Stimulated activated CD8-positive, alpha-beta memory T cell treated with anti-CD3 and anti-CD28 coated beads, Interleukin-15, amount 100 ng/mL, for 24 hours (primary cell): ENCODE measurements at places on chromosomes 1 and 21.
A peak's percentile ranks its signal among the peaks of the same experiment; 100 is the strongest.

DNA sequence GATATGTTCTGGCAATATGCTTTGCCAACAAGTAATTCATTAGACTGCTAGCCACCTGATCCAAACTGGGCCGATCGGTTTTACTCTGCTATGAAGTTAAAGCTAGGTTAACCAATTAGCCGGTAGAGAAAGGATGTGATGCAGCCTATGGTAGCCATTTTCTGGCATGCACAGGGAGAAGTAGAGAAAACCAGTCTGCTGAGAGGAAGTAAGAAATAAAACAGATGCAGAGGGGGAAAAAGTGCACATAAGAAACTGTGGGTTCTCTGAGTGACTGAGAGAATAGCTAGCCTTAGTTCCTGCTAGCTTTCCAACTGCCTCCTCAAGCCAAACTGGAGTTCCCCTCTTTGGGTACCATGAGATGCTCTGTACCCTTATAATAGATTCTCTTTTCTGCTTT lies 52.8 kb downstream of the ARID4B start:
- DNase-seq: no peak

DNA sequence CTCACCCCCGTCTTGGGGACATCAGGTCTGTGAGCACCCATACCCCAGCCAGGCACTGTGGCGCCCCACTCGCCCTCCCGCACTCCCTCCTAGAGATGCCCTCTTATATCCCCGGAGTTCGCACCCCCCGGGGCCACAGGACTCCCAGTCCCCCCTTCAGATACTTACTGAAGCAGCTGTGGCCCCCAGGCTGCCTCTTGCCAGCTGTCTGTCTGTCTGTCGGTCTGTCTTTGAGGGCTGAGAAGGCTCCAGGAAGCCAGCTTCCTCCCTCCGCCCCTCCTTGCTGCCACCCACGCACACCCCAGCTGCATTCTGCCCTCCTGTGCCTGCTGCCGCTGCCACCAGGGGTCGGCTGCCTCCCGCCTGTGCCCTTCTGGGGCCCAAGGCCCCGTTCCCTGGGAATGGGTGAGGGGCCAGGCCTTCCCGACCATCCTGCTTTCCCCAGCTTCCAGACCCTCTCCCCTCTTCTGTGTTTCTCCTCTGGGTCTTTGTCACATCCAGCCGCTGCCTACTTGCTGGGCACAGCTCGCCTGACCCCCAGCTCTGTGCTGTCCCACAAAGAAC lies at the start of gene PTPN7:
Gene PTPN7, minus strand, starts transcription at position 226 of the 564 bp plus-strand sequence. CDS start 1,200 bp downstream, outside the sequence.
- peak; percentile 72 for DNase-seq

DNA sequence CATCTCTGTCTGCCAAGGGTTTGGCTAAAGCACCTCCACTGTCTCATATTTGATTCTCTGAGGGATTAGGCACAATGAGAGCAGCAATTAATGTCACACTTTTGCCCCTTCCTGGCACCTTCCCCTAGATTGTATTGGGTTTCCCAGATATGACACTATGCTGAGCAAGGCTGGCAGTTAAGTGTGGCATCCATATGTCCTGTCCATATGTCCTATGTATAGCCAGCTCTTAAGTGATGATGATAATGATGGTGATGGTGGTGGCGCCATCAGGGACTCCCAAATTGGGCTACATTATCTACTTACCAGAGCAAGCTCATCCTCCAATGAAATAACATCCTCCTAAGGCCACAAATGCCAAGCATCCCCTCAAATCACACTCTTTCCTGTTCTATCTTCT lies 13.5 kb upstream of the LORICRIN start:
- no peak for DNase-seq

- no peak for DNase-seq
Observed at GRCh38 chr1:38208716-38209632, 162.4 kb upstream of the POU3F1 start.

- DNase-seq: no peak
Observed at GRCh38 chr1:36536727-36537126, 54.0 kb upstream of the CSF3R start.

GRCh38 chr1:32400876-32401631 lies 6.8 kb upstream of the BSDC1 start:
- DNase-seq: no peak
